Suprapubic skin (tissue), 4 donors: ENCODE measurements at places on chromosomes 3 and 15.

- no peak for DNase-seq
Observed at GRCh38 chr3:39990532-39990931, 181.1 kb downstream of the MYRIP start.

- DNase-seq: no peak
Observed at GRCh38 chr3:14583548-14584091, 43.5 kb upstream of the GRIP2 start.

DNA sequence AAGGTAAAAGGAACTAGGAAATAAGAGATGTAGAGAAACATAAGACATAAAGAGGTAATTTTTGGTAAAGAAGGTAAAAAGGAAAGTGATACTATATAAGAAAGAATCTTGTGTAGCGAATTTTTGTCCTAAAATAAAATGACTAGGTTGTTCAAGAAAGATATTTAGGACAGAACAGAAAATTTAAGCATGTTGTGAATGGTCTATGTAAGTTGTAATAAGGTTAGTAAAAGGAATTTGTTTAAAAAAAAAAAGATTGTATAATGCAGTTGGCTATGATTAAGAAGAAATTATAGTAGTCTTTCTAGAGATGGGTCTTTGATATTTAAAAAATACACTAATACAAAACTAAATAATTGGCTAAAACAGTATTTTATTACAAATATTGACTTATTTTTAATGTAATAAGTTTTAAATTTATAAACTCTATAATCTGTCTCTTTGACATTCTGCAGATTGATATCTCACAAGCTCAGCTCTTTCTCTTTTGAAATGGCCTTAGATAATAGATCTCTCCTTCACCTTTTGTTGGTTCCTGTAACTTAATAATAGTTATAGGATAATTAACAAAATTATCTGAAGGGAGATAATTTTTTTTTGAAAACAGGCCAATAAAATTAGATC is 3.7 kb upstream of the SLC41A3 start:
- no peak for DNase-seq

DNA sequence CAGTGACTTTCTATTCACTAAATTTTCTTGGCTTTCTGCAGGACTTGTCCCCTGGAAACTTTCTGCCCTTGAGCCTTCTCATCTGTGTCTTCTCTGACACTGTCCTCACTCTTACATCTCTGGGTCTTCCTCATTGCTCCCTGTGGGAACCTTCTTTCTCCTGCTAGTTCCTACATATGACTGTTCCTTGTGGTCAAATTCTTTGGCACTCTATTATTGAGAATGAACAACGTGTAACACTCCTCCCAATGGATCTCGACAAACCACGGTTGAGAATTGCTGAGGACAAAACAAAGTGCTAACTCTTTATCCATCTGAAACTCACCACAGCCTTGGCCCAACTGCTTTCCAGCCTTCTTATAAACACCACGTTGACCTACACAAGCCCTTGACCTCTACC is 3.5 kb upstream of the FAM81A start:
- DNase-seq: no peak

GRCh38 chr3:183172051-183172639 is 9.6 kb upstream of the LAMP3 start:
- no peak for DNase-seq

- DNase-seq: no peak
Observed at GRCh38 chr3:154602241-154602640, 172.3 kb upstream of the GPR149 start.

- DNase-seq: no peak
Observed at GRCh38 chr3:50662408-50662807, 12.3 kb upstream of the DOCK3 start.
